ENCODE measurements at places on chromosomes 16 and 17. TPM values are rescaled to one million over a fixed set of nuclear protein-coding genes. Genes with fewer than 3 reads are reported as not detected.

GRCh38 chr17:69722518-69722917 is 308.0 kb downstream of the MAP2K6 start:
- DNase-seq = no peak

PYDC1 gene
- not detected for total RNA-seq

KRTAP9-2 gene
- total RNA-seq = not detected

- no peak for DNase-seq
These were observed 24.5 kb downstream of the OR1D5 start for GRCh38 chr17:3038941-3039340.

GRCh38 chr17:74484066-74484465 is 17.6 kb downstream of the CD300A start:
- no peak for DNase-seq

C16orf96 gene
- 3.8 TPM for total RNA-seq

NUFIP2 gene
- total RNA-seq = 21.1 TPM

IRX6 gene
- total RNA-seq = 0.28 TPM

DNA sequence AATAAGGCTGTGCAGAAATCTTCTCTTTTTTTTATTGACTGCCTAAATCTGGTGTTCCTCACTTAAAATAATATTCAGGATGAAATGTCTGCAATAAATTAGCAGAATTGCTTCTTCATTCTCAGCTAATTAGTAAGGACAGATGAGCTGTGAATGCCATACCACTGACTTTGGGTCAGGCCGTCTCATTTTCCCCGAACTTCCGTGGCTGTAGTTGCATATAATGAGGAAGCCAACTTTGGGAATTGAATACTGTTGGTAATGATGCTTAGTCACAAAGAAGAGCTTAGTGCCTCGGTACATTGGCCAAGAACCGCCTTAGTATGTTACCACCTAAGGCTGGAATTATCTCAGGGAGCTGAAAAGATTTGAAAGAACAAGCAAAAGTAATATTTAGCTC is 47.6 kb downstream of the NUP93 start:
- no peak for DNase-seq

GRCh38 chr17:7613769-7614424 is 800 bp downstream of the FXR2 start:
- DNase-seq = no peak

TRIM65 gene
- total RNA-seq = 28.1 TPM

GRCh38 chr17:77186141-77186604 is 45.4 kb downstream of the SEC14L1 start:
- no peak for DNase-seq

GRCh38 chr17:77506371-77506991 is 365.7 kb downstream of the SEC14L1 start:
- DNase-seq = no peak

- DNase-seq = no peak
These were observed 1.5 kb downstream of the RNF112 start for GRCh38 chr17:19412510-19412909.

DNA sequence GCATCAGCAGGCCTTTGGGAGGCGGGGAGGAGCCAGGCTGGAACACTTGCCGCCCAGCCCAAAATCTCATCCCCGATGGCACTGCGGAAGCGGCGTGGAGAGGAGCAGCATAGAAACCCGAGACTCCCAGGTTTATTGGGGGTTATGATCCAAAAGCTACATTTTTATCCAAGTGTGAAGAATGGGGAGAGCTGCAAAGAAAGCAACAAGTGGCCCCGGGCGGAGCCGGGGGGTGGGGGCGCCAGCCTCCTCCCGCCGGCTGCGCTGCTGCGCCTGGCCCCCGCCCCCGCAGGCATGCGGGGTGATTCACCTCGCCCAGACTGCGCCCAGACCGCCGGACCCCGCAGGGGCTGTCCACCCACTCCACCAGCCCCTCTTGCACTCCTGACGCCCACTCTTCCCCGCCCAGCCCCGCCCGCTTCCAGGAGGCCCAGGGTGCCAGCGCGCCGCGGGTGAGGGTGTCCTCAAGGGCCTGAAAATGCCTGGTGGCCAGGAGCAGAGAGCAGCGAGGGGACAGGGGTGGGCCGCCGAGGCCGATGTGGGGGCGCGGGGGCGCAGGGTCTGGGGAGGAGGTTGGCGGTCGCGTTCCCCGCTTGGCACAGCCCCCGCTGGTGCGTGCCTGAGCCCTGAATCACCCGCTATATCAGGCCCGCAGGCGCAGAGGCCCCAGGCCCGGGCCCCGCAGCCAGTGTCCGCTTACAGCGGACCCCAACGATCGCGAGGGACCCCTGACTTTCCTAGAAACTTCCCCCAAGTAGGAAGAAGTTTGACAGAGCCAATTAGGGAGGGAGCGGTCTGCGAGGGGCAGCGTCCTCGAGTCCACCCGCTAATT is 1.3 kb downstream of the CAVIN1 start:
- DNase-seq = no peak

DNA sequence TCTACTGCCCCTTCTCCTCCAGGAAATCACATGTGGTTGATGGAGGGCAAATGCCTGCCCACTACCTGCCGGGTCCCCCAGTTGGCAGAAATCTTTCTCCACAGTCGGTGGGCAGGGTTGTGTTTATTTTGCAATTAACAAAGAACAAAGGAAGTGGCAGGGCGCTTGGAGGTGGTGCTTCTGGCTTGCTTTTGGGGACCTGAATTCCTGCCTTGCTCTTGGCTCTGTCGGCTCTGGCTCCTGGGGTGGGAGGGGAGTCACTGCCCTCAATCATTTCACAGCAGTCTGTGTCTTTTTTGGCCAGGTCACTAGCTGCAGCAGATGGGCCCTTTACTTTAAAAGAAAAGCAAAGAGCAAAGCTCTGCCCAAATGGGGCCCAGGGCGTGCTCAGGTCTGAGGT is 69.2 kb downstream of the C16orf78 start:
- DNase-seq = no peak
